Cortex of kidney (tissue), 1 donor: ENCODE measurements at places on chromosomes 7 and 10.

DNA sequence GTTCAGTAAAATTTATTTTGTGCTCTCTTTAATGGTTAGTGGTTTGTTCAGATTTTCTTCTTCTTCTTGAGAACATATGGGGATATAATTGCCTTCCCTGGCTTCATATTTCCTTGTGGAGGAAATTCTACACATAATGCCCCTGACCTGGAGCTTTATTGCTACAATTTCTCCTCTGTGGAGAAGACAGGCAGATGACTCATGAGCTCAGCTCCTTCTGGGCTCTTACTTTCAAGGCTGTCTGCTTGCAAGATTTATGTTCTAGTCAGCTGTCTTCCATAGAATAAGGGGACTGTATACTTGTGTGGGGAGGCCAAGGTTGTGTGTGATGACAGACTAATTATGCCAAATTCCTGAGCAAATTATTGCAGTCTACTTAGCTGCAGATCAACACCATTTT lies 1.6 kb downstream of the LRRD1 start:
- DNase-seq = no peak

DNA sequence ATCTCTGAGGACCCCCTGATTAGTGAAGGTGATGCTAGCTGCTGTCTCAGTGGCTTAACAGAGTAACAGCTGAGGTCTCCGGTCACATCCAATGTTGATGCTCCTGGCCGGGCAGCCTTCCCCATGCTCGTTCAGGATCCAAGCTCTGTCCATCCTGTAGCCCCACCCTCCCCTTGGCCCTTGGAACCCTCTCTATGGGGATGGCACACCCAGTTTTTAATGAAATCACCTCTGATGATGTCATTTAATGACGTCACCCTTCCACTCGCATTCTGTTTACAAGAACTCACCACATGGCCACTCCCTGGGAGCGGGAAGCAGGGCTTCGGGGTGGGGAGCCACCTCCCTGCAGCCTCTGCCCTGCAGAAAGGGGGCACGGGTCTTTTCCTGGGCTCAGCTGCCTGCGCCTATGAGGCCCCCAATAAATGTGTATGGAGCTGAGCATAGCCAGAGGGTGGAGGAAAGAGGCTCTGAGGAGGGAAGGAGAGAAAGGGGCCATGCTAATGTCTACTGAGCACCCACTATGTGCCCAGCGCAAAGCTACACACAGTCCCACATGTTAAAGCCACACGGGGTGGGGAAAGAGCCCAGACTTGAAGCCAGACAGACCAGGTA lies 95.5 kb downstream of the OAT start:
- DNase-seq = no peak

GRCh38 chr7:55439627-55440026 lies 74.5 kb downstream of the LANCL2 start:
- DNase-seq = no peak

- no peak for DNase-seq
Observed at GRCh38 chr7:130441408-130441869, 623 bp upstream of the CEP41 start.

GRCh38 chr7:36420307-36420706 lies 30.6 kb downstream of the ANLN start:
- no peak for DNase-seq

- no peak for DNase-seq
Observed at GRCh38 chr7:76259124-76260093, 43.1 kb upstream of the HSPB1 start.

DNA sequence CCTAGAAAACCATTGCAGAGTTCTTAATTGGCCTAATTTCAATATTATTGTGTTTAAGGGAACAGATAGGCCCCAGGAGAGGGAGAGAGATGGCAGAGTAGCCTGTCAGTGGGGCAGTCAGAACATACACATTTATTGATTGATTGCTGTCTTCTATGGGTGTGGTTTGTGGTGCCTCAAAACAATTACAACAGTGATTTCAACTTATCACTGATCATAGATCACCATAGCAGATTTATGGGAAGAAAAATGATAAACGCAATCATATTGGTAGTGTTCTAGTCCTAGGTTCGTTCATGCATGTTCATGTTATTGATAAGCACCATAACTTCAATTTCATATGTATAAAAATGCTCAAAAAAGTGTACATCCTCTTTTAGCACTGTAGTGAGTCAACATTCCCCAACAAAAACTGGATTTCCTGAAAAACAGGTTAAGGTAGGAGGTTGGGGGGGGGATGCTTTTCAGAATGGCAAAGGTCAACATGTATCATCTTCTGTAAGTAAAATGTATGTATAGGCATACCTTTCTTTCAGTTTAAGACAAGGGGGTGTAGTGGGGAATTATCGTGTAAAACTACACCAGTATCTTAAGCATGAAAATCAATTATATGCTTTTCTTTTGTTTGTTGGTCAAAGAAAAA lies 1.1 kb upstream of the TNKS2 start:
- no peak for DNase-seq

DNA sequence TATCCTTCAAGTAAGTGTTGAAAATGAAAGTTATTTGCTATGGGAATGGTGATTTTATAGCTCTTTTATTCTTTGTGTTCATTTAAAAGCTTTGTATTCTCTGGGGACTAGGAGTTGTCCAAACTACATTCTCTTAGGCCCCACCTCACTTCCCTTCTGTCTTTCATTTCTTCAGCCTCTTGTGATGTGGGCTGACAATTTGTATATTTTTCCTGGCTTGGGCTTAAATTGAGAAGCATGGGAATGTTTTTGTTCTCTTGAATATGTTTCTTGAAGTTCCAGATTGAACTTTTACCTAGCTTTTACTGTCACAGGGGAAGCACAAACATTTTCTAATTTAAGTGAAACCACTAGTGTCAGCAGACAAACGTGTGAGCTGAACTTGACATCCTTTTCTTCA lies 27.9 kb downstream of the BBS9 start:
- DNase-seq = no peak

DNA sequence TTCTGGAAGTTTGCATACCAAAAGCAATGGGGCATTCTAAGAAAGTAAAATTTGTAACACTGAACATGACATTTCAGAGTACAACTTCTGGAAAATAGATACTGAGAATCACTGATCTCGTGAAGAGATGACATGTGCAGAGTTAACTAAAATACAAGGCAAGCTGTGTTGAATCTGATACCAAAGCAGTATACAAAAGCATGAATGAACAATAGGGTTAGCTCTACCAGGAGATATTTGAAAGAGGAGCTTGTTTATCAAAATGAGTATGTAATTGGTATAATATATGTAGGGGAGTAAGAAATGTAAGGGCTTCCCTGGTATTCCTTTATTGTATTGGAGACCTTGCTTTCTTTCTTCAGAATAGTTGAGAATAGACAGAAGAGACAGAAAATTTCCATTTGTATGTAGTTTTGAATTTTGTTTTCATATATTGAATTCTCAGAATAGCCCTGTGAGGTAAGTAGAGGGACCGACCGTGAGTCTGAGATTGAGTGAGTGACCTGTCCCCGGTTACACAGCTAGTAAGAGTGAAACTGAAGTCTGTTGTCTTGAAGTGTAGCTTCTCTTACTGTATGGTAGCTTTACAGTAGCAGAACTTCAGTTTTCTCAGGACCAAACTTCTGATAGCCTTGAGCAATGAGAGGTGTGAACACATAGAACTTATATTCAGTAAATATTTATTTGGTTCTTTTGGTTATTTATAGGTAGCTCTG lies 5.0 kb downstream of the HBP1 start:
- DNase-seq = no peak

- no peak for DNase-seq
Observed at GRCh38 chr7:20998309-20998708, 211.6 kb upstream of the SP8 start.

DNA sequence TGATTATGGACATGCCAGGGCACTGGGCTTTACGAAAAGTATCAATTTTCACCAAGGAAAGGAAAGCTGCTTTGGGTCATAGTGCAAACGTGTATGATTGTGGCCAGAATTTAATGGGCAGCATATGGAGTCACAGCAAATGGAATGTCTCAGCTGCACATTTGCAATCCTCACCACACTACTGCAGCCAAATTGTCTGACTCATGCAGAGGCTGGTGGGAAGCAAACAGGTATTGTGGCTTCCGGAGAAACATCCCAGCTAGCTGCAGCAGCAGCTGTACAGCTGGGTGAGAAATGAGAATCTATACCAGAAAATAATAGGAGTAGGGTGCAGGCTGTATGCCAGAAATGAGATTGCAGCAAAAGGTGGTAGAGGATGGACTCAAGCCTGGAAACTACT lies 374.7 kb upstream of the VWC2 start:
- no peak for DNase-seq

DNA sequence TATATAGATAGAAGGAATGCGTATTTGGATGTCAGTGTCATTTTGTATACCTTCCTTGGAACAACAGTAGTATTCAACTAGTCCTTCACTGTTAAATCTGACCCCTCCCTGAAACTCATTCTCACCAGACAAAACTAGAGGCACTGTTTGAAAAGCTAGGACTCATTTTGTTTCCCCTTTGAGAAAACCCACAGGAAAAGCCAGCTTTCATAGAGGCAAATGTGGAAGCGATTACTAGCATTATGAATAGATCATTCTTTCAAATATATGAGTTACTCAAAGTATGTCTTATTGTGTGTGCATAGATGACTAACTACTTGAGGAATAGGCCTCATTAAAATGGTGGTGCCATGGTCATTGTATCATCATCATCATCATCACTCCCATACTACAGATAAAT lies 1.9 kb upstream of the ASB15 start:
- DNase-seq = no peak

GRCh38 chr10:68348265-68348741 lies 15.6 kb upstream of the PBLD start:
- no peak for DNase-seq

GRCh38 chr7:127885843-127886242 lies 145.4 kb downstream of the LRRC4 start:
- DNase-seq = no peak

- DNase-seq = no peak
Observed at GRCh38 chr10:46270086-46270811, 16.5 kb upstream of the ANTXRL start.

DNA sequence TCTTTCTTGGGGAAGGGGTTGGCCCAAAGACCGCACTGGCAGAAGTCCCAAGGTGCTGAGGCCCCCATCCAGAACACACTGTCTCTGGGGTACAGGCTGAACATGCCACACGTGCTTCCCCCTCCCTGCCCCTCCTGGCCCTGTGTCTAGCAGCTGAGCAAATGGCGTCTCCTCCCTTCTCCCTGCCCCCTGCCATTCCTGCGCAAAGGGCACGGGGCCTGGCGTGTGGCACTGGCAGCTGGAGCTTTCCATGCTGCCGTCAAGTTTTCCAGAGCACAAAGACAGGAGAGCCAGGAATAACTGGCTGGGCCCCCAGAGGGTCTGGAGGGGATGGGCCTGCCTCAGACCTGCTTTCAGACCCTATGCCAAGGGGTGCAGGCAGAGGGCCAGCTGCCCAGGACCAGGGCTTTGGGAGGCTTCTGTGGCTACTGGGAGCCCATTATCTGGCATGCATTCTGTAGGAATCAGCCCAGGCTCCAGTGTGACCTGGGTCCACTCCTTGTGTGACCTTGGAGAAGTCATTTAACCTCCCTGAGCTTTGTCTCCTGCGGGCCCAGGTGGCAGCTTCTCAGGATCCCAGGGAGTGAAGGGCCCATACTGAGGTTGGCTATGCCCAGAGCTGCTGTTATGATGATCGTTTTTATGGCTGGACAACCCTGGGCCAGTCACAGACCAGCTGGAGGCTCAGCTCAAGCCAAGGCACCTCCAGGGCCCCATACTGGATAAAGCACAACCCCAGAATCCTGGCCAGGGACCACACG lies 710 bp upstream of the LDB3 start:
- no peak for DNase-seq

GRCh38 chr7:155540553-155540952 lies 5.8 kb downstream of the CNPY1 start:
- DNase-seq = no peak

DNA sequence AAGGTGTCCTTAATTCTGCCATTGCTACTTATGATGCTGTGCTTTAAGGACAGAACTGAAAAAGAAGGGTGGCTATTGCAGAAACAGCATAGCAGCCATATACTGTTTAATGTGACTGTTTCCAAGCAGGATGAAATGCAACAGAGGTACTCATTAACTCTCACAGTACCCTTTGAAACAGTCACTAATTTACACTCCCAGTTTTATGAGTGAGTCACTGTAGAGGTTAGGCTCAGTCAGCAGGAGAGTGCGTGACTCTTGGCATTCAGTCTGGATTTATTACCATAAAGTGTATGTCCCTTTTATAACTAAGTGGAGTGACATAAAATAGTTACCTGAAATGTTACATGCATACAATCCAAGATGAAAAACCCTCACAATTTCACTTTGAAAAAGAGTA lies 27.7 kb downstream of the ALDH18A1 start:
- DNase-seq = no peak

DNA sequence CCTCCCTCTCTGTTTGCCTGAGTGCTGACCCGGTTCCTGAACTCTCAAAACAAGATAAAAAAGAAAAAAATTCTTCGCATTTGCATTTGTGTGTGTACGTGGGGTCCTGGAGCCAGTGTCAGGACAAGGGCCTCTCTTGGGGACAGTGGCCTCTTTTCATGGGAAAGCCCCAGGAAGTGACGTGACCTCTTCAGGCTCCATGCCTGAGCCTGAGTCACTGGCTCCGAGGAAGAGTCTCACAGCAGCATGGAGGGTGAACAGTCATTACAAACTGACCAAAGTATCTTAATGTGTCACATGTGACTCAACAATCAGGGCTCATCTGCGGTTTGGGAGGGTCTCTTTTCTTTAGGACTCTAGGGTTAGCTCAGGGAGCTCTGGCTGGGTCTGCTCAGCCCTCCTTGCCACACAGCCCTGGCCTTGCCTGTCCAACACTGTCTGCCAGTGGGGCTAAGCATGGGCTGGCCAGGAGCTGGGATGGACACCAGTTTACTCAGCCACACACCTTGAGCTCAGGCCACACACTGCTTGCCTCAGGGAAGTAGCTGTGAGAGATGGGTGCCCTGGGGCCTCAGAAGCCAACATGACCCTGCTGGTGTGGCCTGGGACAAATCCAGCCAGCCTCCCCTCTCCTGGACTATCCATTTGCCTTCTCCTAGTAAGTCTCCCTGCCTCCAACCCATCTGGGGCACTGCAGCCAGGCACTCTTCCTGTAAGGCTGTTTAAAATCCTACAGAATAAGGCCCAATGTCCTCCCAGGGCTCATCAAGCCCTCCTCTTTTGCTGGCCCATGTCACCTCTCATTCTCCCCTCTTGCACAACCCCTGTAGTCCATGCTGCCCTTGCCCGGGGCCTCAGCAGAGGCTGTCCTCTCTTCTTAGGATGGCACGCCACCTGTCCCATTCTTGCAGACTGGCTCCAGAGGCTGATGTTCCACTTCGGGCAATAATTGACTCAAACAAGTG lies 10.5 kb downstream of the TMEM273 start:
- no peak for DNase-seq
